Stomach (tissue), 19 donors: ENCODE measurements at places on chromosomes 16 and 17. TPM values are rescaled to one million over a fixed set of nuclear protein-coding genes. Genes with fewer than 3 reads are reported as not detected.

GRCh38 chr17:46027976-46028325 lies 28.9 kb downstream of the STH start:
- peaks cover 81% of the 10 kb centered on the region for H3K36me3 ChIP-seq
- no peaks in the 10 kb centered on the region for H3K27me3 ChIP-seq
- peak overlapping the region; percentile 25 for H3K27ac ChIP-seq
- no peaks in the 10 kb centered on the region for H3K4me1 ChIP-seq
- no peak overlapping the region for H3K4me3 ChIP-seq

DNA sequence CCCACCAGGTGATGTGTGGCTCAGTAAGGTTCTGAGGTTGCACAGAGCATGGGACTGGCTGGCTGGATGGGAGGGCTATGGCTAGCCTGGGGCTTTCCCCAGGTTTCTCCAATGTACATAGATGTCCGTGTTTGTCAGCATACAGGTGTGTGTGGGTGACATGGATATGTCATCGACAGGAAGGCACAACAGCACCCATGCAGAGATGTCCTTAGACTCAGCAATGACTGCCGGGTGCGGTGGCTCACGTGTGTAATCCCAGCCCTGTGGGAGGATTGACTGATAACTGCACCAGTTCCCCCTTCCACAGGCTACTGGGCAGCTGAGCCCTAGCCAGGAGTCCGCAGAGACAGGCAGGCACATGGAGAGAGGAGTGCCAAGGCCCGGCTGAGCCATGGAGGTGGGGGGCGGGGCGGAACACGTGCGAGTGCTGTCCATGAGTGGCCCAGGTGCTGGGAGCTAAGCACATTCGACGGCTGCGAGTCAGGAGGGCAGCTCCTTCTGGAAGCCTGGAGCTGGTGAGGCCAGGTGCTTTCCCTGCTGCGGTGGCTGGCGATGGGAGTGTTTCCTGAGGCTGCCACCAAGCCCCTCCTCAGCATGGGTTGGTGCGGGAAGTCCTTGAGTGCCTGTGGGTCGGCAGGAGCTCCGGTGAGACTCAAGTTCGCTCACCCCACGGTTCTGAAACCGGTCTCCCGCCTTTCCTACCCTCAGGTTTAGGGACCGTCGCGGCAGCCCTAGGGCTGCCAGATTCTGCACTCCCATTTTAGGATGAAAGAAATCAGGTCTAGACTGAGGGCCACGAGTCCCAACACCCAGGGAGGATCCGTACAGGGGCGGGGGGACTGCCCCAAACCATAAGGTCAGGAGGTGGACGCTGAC lies 858 bp upstream of the ASPSCR1 start:
- no peaks in the 10 kb centered on the region for H3K27me3 ChIP-seq
- peaks cover 37% of the 10 kb centered on the region for H3K4me1 ChIP-seq
- H3K36me3 ChIP-seq: no peaks in the 10 kb centered on the region
- peak; percentile 72 for DNase-seq
- peak overlapping the region; percentile 85 for H3K4me3 ChIP-seq

DNA sequence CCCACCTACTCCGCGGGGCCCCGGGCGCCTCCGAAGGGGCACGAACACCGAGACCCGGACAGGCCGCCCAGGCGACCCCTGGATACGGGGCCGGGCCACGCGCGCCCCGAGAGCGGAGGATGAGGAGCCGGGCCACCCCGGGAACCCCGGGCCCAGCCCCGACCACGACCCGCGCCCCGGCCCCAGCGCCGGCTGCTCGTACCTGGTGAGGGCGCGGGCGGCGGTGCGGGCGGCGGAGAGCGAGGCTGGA lies 192 bp downstream of the FASN start:
- H3K27ac ChIP-seq: peak overlapping the region; percentile 95
- peaks cover 72% of the 10 kb centered on the region for H3K4me1 ChIP-seq
- peak overlapping the region; percentile 81 for H3K4me3 ChIP-seq
- no peaks in the 10 kb centered on the region for H3K27me3 ChIP-seq

DNA sequence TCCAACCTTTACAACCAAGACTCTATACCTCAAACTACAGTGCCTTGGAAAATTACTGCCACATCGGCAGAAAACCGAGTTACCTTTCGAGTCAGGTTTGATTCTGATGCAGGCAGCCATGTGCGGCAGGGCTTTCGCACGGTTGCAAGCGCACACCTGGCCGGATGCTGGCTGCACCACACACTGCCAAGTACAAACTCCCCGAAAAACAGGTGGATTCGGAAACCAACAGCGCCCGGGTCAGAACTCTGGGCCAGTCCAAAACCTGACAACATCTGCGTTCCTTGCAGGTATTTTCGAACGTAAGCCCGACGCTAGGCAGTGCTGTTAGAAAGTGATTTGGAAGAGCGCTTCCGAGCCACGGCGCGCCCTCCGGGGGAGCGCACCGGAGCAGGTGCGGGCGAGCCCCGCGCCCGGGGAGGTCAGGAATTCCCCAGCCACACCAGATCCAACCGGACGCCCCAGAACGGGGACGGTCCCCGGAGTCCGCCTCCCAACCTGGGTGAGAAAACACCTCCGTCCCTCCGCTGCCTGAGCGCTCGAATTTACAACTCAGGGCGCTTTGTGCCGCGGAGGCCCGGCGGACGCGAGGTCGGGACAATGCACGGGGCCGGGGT lies 1.2 kb downstream of the USP7 start:
- H3K36me3 ChIP-seq: no peaks in the 10 kb centered on the region
- H3K27ac ChIP-seq: peak overlapping the region; percentile 66
- peak overlapping the region; percentile 89 for H3K4me3 ChIP-seq
- no peaks in the 10 kb centered on the region for H3K27me3 ChIP-seq

- peak overlapping the region; percentile 81 for H3K27ac ChIP-seq
- H3K4me1 ChIP-seq: no peaks in the 10 kb centered on the region
- no peaks in the 10 kb centered on the region for H3K36me3 ChIP-seq
Observed at GRCh38 chr17:9898812-9899211, 6.3 kb downstream of the RCVRN start.

DNA sequence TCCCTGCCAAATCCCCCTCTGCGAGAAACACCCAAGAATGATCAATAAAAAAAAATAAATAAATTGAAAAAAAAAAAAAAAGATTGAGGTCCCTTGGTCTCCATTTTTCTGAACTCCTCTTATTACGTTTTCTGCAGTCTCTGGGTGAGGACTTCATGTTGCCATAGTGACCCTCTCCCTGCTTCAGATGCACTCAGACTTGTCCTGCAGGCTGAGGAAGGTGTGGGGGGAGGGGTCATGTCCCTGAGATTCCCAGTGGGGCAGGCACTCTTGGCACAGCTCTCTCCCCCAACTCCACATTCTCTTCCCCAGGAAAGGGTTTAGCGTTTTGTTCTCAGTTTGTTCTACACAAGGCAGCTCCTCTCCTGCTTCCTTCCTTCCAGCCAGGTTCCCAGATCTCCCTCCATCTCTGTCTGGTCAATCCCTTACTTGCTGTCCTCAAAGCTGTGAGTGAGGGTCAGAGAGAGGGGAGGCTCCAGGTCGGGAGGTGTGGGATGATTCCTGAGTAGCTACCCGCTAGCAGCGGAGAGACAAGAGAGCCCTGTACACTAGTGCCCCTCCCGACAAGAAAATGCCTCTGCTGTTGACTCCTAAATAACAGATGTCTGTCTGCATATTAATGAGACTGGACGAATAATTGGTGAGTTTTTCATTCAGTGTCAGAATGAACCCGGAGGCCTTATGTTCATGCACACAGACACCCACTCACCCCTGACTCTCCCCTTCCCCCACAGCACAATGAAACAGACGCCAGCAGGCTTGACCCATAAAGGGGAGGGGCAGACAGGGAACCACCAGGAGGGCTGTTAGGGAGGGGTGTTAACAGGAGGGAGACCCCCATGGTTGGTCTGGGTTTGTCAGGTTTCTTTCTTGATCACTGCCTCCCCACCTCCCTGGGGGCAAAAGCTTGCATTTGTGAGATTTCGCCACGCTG lies 9.2 kb downstream of the RND2 start:
- no peak for DNase-seq
- H3K27me3 ChIP-seq: no peaks in the 10 kb centered on the region
- no peak overlapping the region for H3K4me3 ChIP-seq
- no peaks in the 10 kb centered on the region for H3K4me1 ChIP-seq
- no peaks in the 10 kb centered on the region for H3K36me3 ChIP-seq

DNA sequence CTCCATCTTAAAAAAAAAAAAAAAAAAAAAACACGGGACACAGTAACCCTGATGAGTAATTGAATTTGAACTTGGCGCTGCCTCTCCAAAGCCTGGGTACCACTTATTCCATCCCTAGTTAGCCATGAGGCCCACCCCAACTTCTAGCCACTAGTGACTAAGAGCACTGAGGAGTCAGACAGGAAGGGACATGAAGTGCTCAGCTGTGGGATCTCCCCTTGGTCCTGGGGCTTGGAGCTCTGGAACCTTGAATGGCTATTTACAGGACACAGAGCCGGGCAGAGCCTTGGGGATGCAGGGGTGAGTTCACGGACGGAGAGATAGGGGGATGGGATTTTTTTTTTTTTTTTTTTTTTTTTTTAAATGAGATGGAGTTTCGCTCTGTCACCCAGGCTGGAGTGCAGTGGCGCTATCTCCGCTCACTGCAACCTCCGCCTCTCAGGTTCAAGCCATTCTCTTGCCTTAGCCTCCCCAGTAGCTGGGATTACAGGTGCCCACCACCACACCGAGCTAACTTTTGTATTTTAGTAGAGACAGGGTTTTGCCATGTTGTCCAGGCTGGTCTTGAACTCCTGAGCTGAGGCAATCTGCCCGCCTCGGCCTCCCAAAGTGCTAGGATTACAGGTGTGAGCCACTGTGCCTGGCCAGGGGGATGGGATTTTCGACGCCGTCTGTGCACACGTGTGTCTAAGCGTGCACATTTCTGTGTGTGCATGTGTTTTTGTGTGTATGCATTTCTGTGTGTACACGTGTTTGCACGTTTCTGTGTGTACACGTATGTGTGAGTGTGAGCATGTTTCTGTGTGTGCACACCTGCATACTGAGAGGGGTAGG lies 20.4 kb upstream of the CIBAR2 start:
- H3K36me3 ChIP-seq: no peaks in the 10 kb centered on the region
- H3K27me3 ChIP-seq: no peaks in the 10 kb centered on the region
- DNase-seq: no peak
- no peak overlapping the region for H3K27ac ChIP-seq

DNA sequence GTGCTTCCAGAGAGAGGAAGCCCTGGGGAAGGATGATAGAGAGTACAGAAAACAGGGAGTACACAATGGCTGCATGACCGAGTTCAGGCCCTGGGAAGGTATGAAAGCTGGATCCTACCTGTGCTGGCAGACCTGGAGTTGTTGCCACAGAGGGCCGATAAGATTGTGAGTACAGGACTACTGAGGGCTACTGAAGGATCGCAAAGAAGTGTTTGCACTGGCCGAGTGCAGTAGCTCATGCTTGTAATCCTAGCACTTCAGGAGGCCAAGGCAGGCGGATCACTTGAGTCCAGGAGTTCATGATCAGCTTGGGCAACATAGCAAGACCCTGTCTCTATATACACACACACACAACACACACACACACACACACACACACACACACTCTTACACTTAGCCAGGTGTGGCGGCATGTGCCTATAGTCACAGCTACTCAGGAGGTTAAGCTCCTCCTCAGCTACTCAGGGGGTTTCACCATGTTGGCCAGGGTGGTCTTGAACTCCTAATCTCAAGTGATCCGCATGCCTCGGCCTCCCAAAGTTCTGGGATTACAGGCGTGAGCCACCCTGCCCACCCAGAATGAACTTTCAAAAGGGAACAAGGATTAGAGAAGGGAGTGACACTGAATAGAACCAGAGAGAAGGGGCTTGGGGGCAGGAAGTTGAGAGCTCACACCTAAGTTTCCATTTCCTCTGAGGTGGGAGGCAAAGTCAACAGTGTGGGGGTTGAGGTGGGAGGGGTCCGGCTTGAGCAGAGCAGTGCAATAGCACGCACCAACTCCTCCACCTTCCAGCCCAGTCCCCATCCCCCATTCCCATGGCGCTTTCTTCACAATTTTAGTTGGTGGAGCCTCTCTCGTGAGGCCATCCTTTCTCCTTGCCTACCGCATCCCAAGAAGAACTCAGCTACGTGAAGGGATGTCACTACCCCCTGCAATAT lies 7.5 kb downstream of the SCIMP start:
- peak; percentile 59 for DNase-seq
- H3K36me3 ChIP-seq: peaks cover 37% of the 10 kb centered on the region
- no peaks in the 10 kb centered on the region for H3K27me3 ChIP-seq

DNA sequence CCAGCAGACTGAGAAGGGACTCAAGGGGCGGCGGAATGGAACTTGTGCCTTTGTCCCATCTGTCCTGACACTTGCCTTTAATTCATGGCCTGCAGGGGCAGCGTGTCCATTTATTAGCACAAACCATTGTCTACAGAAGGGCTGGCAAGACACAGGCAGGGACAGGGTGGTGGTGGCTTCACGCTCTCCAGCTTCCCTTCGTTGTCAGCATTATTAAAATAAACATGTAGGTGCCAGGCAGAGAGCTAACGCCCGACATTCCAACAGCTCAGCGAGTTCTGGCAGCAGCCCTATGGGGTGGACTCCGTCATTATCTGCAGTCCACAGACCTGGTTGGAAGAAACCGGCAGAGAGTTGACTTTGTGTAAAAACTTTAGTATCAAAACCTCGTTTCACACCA lies 16.3 kb downstream of the DNAI2 start:
- no peak overlapping the region for H3K27ac ChIP-seq
- no peaks in the 10 kb centered on the region for H3K27me3 ChIP-seq
- H3K36me3 ChIP-seq: no peaks in the 10 kb centered on the region
- H3K4me3 ChIP-seq: no peak overlapping the region
- no peak for DNase-seq

- no peak overlapping the region for H3K27ac ChIP-seq
- DNase-seq: no peak
- H3K4me3 ChIP-seq: no peak overlapping the region
- H3K4me1 ChIP-seq: no peaks in the 10 kb centered on the region
- H3K36me3 ChIP-seq: no peaks in the 10 kb centered on the region
- no peaks in the 10 kb centered on the region for H3K27me3 ChIP-seq
Observed at GRCh38 chr17:34133350-34133749, 121.7 kb upstream of the CCL2 start.

DNA sequence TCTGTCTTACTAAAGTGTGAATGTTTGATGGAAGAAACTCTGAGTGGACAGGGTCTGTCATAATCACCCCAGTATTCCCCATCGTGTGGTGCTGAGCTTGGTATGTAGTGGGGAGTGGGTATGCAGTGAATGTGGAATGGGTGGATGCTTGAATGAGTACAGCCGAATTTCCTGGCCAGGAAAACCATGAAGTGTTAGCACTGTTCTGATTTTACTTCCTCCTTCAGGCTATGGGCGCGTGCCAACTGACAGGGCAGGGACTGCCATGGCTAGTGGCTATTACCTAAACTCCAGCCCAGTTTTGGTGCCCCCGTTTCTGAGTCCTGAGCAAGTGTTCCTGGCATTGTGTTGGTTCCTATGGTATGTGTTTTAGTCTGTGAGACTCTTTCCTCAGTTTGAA lies 48.6 kb downstream of the PRKCA start:
- peak overlapping the region; percentile 50 for H3K27ac ChIP-seq
- peaks cover 27% of the 10 kb centered on the region for H3K4me1 ChIP-seq
- no peaks in the 10 kb centered on the region for H3K36me3 ChIP-seq
- peak; percentile 36 for DNase-seq
- H3K27me3 ChIP-seq: no peaks in the 10 kb centered on the region

- no peaks in the 10 kb centered on the region for H3K27me3 ChIP-seq
- no peak overlapping the region for H3K4me3 ChIP-seq
- H3K4me1 ChIP-seq: peaks cover 10% of the 10 kb centered on the region
- DNase-seq: no peak
- no peak overlapping the region for H3K27ac ChIP-seq
Observed at GRCh38 chr16:80981103-80981502, 25.6 kb downstream of the CMC2 start.

- DNase-seq: no peak
- H3K27ac ChIP-seq: no peak overlapping the region
- H3K36me3 ChIP-seq: no peaks in the 10 kb centered on the region
- H3K4me1 ChIP-seq: no peaks in the 10 kb centered on the region
- H3K4me3 ChIP-seq: no peak overlapping the region
Observed at GRCh38 chr17:51857052-51857597, 301.4 kb downstream of the CA10 start.

The TTLL6 gene
- 1.8 TPM for total RNA-seq

The NDRG4 gene
- total RNA-seq: 33.8 TPM

The GFAP gene
- total RNA-seq: not detected

The PRAC1 gene
- not detected for total RNA-seq

The DYNLL2 gene
- total RNA-seq: 20.9 TPM

The ST6GALNAC1 gene
- 94.2 TPM for total RNA-seq
